ENCODE measurements at places on chromosomes 5 and 9.

- DNase-seq: no peak
Measured at GRCh38 chr9:15423231-15423985, 732 bp downstream of the SNAPC3 start.

DNA sequence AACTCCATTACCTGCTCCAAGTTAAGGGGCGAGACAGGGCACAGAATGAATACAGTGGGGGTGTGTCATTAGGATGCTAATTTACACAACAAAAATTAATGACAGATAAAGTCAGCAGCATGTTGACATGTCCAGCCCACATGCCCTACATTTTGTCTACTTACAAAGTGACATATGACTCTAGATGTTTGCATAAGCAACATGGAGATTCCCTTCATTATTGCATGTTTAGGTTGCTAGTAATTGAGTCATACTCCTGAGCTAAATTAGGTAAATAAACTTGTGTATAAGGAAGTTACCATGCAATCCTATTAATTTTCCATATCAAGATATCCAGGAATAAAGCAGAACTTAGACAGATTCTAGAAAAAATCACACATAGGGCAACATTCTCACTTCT, 232.2 kb downstream of the PDE4D start:
- no peak for DNase-seq

DNA sequence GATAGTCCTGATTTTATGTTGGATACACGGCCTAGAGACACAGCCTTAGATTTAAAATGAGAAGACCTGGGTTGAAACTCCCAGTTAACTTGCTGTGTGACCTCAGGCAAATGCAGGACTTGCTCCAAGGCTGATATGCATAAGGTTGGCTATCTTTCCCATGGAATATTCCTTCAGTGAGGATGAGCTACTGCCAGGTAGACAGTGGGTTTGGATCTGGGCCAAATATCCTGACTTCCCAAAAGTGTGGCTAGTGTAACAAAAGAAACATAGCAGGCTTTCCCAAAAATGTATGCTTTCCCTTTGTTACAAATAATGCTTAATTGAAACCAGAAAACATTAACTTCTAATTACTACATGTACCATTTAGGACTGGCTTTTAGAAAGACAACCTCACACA, 697 bp upstream of the XPA start:
- DNase-seq: no peak

- no peak for DNase-seq
Measured at GRCh38 chr5:136309932-136310598, 55.3 kb downstream of the TRPC7 start.

GRCh38 chr5:173231996-173232498, 3.0 kb downstream of the NKX2-5 start:
- no peak for DNase-seq

DNA sequence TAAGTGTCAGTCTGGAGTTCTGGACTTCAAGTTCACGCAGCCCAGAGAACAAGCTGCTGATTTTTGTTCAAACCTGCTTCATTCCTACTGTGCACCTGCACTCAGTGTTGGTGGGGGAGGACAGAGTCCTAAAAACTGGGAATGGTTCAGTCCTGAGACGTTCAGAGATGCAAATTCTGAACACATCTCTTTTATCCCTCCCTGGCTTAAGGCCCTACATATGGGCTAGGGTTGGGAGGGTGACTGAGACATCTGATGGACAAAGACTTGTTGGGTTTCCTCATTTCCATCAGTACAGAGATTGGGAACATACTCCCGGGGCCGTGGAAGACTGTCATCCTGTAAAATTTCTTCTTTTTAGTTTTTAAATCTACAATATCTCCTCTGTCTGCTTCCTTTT, 83.0 kb upstream of the TTC23L start:
- DNase-seq: no peak

DNA sequence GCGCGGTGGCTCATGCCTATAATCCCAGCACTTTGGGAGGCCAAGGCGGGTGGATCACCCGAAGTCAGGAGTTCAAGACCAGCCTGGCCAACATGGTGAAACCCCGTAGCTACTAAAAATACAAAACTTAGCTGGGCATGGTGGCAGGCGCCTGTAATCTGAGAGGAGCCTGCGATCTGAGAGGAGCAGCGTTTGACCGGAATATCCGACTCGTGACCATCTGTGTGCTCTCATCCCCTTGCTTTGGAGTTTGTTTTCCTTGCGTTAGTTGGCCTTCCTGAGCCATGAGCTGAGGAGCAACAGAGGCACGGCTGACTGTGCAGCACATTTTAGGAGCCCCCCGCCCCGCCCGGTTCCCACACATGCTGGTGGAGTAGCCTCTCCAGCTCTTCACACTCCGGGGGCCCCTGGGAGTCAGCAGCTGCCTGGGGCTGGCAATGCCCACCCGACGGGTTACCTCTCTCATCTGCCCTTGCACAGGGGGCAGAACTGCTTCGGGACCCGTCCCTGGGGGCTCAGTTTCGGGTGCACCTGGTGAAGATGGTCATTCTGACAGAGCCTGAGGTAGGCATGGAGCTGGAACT, 3.0 kb downstream of the ADAMTS13 start:
- DNase-seq: no peak

- DNase-seq: no peak
Measured at GRCh38 chr5:143023411-143024096, 253.4 kb downstream of the ARHGAP26 start.

DNA sequence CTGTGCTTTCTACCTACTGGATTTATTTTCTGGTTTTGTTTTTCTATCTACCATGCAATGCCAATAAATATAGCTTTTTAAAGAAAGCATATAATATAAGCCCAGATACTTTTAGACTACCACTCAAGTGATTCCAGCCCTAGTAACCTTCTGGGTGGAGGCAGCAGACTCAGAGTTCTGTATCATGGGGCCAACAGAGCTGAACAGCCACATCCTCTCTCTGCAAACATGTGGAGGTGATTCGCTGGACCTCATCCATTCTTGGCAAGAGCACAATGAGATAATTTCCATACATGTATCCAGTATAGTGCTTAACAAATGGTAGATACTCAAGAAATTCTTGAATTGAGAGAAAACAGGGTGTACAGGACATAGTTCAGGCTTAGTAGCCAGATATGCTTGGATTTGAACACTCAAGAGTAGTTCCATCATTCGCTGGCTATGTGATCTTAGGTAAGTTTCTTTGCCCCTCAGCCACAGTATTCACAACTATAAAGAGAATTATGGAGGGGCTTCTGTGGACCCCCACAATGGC, 124.5 kb downstream of the ASTN2 start:
- DNase-seq: no peak

DNA sequence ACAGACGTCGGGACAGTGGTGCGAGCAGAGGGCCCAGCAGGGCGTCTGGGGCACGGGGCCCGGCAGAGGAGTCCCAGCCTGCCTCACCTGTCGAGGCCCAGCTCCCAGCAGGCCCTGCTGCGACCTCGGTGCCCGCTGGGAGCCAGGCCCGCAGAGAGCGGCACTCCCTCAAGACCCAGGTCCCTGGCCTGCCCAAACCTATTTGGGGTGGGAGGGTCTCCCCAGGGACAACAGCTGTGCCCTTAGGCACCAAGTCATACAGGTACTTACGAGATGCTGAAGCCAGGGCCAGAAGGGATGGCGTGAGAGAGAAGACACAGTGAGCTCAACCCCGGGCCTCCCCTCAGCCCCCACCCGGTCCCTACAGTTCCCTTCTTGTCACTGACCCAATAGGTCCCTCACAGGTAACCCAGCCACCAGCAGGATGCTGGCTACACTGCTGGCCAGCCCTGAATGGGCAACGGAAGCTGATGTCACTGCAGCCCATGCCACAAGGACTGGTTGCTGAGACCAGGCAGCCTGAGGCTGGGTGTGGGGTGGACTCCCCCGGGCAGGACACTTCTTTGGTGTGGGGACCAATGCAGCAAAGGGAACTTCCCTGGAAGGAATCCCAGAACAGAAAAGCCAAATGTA, 3.7 kb downstream of the NSMF start:
- DNase-seq: no peak

All from activated CD4-positive, alpha-beta T cell treated with anti-CD3 and anti-CD28 coated beads, Interleukin-2, amount 50 U/mL, for 1 hour (primary cell).